Umbilical cord (tissue), 2 donors: ENCODE measurements at places on chromosomes 4 and X.

DNA sequence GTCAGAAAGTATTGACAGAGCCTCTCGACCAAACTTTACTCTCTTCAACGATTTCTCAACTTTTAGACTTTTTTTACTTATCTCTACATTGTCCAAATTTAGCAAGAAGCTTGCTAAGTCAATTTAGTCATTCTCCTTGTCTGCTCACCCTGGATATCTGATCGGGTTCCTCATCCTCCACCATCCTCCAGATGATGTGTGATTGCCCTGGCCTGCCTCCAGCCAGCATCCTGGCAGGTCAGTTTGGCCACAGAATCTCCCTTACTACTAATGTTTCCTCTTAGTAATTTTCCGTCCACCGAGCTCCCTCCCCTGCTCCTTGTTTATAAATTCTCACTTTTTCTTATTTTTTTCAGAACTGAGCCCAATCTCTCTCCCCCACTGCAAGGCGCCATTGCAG lies 167.9 kb upstream of the ZFP42 start:
- DNase-seq, result no peak

GRCh38 chr4:47852136-47852535 lies 14.3 kb upstream of the CORIN start:
- no peak for DNase-seq

DNA sequence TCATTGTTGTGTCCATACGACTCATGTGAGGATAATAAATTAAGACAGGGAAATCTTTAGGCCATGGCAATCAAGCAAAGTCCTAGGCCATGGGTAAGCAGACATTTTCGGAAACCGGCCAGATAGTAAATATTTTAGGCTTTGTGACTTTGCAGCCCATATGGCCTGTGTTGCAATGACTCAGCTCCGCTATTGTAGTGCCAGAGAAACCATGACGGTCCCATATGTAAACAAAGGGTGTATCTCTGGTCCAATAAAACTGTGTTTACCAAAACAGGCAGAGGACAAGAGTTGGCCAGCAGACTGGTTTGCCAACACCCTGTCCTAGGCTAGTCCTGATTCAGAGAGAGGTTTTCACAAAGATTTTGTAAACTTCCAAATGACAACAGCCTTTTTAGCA lies 5.0 kb downstream of the FAM114A1 start:
- DNase-seq, result no peak

DNA sequence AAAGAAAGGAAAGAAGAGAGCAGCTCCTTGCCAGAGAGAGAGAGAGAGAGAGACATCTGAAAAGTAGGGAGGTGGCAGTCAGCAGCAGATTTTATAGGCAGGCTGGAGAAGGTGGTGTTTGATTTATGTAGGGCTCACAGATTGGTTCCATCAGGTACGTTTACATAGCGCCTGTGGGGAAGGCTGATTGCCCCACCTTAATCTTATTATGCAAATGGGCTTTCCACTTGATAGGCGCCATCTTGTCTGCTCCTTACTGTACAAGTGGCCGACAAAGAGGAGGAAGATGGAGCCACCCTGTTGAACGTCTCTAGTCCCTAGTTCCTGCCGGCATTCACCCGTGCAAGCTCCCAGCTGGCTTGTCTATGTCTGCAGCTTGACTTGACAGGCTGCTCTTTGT lies 49.1 kb upstream of the DHRSX start:
- no peak for DNase-seq

GRCh38 chr4:25029479-25030276 lies 1.1 kb downstream of the LGI2 start:
- DNase-seq, result no peak

- peak; percentile 81 for DNase-seq
Measured at GRCh38 chr4:125368671-125369081, 53.9 kb downstream of the FAT4 start.
